SK-N-DZ (cell line): ENCODE measurements at places on chromosomes 3 and 15.

DNA sequence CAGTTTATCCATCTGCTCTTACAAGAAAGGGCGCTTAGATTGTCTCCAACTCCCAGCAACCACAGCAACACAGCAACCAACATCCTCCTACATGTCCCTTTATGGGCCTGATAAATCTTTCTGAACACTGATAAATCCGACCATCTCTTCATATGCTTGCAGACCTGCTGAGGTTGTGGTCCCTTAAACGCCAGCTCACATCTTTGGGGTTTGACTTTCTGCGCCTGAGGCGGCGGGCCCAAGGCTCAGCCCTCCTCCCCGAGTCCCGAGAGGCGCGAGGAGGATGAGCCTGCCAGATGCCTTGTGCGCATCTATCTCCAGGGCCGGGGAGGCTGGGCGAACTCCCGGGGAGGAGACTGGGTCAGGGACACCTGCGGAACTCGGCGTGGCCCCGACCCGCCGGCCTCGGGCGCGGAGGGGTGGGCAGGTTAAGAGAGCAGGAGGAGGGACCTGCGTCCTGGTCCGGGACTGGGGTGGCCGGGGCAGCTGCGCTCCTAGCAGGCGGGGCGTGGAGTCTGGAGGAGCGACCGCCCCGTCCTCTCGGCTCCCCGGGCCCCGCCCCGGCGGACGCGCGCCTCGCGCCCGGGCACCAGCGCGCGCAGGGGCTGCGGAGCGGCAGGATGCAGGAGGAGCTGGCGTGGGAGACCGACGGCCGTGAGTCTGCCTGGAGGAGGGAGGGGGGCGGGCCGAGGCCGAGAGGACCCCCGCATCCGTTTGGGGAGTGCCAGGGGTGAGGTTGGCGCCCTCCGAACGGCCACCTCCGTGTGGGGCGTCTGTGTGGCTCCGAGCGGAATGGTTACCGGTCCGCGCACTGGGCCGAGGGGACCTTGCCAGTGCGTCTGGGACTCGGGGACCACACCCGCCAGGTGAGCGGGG lies at the start of gene ANKDD1A:
Gene ANKDD1A (plus strand): TSS at position 592 of the 876 bp plus-strand sequence. CDS start 29 bp downstream, at position 621.
- peak; percentile 89 for DNase-seq

DNA sequence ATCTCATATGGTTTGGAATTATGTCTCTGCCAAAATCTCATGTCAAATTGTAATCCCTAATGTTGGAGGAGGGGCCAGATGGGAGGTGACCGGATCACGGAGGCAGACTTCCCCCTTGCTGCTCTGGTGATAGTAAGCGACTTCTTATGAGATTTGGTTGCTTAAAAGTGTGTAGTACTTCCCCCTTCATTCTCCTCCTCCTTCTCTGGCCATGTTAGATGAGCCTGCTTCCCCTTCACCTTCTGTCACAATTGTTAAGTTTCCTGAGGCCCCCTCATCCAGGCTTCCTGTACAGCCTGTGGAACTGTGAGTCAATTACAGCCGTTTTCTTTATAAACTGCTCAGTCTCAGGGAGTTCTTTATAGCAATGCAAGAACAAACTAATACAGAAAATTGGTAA lies 51.1 kb downstream of the NEDD4 start:
- DNase-seq = no peak

- DNase-seq = no peak
Observed at GRCh38 chr15:39499681-39500080, 81.2 kb upstream of the THBS1 start.

DNA sequence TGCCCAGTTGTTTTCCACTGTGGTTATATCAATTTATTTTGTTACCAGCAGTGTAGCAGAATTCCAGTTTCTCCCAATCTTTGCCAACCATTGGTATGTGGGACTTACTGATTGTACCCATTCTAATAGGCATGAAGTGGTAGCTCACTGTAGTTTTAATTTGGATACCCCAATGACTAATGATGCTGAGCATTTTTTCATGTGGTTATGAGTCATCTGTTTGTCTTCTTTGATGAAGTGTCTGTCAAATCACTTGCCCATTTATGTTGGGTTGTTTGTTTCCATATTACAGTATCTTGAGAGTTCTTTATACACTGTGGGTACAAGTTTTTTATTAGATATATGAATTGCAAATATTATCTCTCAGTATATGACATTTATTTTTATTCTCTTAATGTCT lies 644.3 kb downstream of the NR2F2 start:
- DNase-seq = no peak

DNA sequence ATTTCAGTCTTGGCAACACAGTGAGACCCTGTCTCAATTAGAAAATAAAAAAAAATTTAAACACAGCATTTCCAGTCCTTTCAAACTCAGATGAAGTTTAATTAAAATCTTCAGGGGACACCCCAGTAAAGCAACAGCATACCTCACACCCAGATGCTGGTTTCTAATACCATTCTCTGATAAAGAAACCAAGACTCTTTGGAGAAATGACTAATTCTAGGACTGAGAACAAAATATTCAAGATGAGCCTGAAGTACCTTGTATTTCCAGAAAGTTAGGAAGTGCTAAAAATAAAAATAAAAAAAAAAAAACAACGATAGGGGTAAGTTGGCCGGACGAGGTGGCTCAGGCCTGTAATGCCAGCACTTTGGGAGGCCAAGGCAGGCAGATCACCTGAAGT lies 14.0 kb upstream of the MAP4 start:
- DNase-seq = no peak

GRCh38 chr3:73484656-73485248 lies 140.0 kb downstream of the PDZRN3 start:
- DNase-seq = no peak

DNA sequence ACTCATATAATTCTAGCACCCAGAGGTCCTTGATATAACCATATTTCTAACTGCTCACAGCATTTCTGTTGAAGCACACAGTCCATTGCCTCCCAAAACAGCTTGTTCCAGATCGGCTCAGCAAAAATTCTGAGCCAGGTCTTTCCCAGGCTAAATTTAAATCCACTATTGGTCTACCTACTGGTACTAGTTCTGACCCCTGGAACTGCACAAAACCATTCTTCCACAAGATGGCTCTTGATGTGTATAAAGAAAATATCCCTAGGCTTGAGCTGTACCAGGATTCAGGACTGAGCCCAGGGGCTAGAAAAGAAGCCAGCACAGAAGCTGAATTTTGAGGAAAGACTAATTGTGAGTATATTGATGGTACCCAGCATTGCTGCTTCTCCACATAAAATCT lies 75.4 kb upstream of the ABHD17C start:
- DNase-seq = no peak

DNA sequence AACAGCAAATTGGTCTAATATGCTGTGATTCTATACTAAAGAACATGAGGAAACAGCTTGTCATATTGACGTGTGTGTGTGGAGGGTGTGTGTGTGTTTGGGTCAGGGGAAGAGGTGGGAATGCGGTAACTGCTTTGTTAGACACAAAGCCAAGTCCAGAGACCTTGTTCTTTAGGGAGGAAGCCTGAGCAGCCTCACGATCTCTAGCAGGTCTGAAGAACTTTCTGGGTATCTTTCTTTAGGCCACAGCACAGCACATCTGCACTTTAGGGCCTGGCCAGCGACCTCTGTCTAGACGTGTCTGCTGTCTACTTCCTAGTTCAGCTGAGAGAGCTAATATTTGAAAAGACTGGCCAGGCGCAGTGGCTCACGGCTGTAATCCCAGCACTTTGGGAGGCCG lies 220.0 kb upstream of the TPRG1 start:
- DNase-seq = no peak

GRCh38 chr3:54965746-54966145 lies 37.9 kb upstream of the LRTM1 start:
- DNase-seq = no peak

DNA sequence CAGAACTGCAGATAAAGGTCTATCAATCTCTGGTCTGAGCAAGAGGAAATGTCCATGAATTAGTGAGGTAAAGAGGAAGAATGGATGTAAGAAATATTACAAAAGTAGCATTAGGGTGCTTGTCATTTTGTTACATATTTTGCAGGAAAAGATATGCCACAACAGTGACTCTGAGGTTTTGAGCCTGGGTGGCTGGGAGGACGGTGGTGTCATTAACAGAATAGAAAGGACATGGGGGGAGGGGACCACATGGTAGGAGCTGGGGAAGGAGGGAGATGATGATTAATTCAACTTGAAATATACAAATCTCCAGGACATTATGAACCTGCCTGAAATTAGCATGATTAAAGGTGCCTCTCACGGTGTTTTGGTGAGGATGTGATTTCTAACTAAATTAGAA lies 245.5 kb upstream of the MDFIC2 start:
- no peak for DNase-seq

- DNase-seq = no peak
Observed at GRCh38 chr15:55829826-55830225, 86.9 kb upstream of the PRTG start.

DNA sequence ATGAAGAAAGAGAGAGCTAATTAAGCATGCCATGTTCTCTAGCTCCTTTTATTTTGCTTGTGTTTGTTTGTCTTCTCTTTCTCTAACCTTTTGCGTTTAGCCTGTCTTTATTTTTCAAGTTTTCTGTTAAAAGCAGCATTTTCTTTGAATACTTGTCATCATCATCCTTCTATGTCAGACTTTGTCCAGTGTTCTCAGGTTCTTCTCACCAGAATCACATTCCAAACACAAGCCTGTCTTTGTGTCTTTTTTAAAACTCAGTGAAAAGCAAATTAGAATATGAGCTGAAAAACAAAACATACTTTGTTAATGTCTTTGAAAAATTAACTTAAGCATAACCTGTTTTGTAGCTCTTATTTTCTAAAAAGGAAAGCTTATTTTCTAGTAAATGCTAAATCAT lies 62.4 kb downstream of the LEKR1 start:
- no peak for DNase-seq

DNA sequence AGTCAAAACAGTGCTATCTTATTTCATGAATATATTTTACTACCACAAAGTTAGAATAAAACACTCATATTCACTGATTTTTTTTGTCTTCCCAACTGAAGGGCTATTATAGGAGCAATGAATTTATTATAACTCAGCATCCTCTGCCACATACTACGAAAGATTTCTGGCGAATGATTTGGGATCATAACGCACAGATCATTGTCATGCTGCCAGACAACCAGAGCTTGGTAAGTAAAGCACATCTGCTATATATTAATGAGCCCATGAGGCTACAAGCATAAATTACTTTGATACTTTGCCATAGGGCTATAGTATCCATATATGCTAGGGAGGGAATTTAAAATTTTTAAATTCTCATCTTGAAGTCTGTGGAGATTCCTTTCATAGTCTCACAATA lies 95.9 kb downstream of the FEZF2 start:
- no peak for DNase-seq

DNA sequence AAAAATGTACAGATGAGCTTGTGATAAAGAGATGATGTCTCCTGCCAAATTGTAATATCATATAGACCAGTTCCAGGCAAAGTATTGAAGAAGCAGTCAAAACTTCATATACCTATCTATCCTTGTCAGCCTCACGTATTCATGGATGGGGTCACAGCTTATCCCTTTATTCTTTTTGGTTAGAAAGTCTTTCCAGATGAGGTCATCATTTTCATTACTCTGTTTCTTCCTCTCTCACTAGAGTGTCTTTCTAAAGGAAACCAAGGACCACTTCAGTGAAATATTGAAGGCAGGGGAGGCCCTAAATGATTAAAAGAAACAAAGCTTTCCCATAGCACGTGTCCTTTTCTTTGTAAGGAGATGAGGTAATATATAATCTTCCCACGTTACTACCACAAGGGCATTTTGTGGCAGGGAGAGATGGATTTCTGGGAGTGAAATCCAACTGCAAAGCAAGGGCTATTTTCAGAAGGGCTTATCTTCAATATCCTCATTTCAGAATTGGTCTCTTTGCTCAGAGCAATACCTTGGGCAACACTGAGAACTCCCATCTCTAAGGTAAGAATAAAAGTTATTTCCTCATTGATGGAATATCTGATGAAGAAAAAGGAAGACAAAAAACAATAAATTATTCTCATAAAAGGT lies 260.2 kb downstream of the TIGIT start:
- DNase-seq = no peak

GRCh38 chr3:157239082-157239704 lies 79.2 kb upstream of the CCNL1 start:
- DNase-seq = peak; percentile 55

GRCh38 chr15:42729409-42729808 lies 7.5 kb downstream of the CDAN1 start:
- DNase-seq = no peak

- no peak for DNase-seq
Observed at GRCh38 chr3:93906245-93906644, 67.5 kb downstream of the PROS1 start.

- no peak for DNase-seq
Observed at GRCh38 chr15:79592126-79592525, 160.0 kb downstream of the MINAR1 start.

- no peak for DNase-seq
Observed at GRCh38 chr15:40072216-40072990, 33.4 kb upstream of the SRP14 start.

DNA sequence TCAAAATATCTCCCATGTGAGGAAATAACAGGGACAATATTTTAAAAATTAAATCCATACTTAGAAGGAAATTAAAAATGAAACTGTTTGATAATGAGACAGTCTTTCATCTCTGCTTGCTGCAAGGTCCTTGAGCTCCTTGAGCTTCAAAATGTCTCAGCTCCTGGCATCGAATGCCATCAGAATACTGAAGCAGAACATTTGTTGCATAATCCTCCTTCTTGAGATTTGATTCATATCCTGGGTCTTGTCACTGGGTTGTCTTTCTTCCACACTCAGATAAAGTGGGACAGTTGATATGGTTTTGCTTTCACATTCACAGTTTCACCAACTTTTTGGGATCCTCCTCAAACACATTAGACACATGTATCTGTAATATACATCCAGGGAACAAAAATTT lies 27.8 kb downstream of the COL8A1 start:
- no peak for DNase-seq

GRCh38 chr15:59406446-59406845 lies 31.5 kb upstream of the FAM81A start:
- DNase-seq = no peak

DNA sequence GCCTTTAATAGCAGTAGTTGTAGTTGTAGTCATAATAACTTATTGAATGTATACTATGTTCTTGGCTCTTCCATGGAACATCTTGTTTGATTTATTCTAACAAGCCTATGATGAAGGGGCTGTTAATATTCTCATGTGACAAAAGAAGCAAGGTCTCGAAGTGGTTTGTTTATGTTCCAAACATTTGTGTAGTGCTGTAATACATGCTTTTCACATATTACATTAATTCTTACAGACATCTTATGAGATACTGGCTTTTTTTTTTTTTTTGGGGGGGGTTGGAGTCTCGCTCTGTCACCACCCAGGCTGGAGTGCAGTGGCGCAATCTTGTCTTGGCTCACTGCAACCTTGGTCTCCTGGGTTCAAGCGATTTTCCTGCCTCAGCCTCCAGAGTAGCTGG lies 252.3 kb downstream of the PTPRG start:
- no peak for DNase-seq
